H9 (cell line): ENCODE measurements at places on chromosomes 6 and 20. TPM values are rescaled to one million over a fixed set of nuclear protein-coding genes. Genes with fewer than 3 reads are reported as not detected.

DNA sequence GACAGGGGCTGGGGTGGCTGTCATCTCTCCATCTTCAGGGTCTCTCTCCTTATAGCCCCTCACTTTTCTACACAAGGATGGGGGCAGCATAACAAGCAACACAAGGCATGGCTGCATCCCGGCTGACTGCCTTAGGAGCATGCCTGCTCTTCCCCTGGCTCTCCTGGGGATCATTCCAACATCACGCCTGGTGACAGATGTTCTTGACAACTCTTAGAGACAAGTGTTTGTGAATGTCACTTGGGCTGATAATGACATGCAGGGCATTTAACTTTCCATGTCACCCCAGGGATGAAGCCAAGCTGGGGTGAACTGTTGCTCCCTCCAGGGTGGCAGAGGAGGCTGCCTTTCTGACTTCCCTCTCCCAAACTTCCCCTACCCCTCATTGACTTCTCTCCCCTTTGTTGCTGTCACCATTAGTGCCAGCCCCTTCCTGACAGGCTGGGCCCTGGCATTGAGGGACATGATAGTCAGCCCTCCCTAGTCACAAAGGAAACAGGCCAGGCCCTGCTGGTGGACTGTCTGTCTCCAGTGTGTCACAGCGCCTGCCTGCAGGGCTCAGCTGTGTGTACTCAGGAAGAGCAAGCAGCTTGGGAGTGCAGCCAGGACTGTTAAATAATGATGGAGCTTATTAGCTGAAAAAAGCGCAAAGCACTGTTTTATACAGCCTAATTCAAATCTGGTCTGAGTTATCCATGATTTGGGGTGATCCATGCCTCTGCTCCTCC lies 161.8 kb downstream of the LRFN2 start:
- no peak overlapping the region for H3K4me3 ChIP-seq
- no peaks in the 10 kb centered on the region for H3K36me3 ChIP-seq
- no peaks in the 10 kb centered on the region for H3K27me3 ChIP-seq
- DNase-seq: no peak

DNA sequence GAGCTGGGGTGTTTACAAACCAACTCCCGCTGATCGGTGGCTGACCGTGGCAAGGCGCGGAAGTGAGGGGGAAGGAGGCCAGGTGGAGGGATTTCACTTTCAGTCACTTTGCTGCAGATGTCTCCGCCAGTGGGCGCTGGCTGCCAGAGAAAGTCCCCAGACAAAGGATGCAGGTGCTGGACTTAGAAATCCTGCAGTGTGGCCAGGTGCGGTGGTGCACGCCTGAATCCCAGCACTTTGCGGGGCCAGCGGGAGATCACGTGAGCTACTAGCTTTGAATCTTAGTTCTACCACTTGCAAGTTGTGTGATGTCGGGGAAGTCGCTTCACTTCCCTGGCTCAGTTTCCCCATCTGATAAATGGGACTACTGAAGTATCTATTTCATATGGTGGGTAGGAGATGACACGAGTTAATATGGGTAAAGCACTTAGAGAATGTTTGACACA lies 180.4 kb downstream of the ZNF217 start:
- H3K4me3 ChIP-seq: peak overlapping the region; percentile 62
- H3K27ac ChIP-seq: no peak overlapping the region
- no peaks in the 10 kb centered on the region for H3K36me3 ChIP-seq

GRCh38 chr20:47173596-47174216 lies 182.8 kb downstream of the ZMYND8 start:
- H3K27ac ChIP-seq: no peak overlapping the region
- DNase-seq: peak; percentile 49
- no peaks in the 10 kb centered on the region for H3K36me3 ChIP-seq
- H3K27me3 ChIP-seq: no peaks in the 10 kb centered on the region
- no peaks in the 10 kb centered on the region for H3K4me1 ChIP-seq

DNA sequence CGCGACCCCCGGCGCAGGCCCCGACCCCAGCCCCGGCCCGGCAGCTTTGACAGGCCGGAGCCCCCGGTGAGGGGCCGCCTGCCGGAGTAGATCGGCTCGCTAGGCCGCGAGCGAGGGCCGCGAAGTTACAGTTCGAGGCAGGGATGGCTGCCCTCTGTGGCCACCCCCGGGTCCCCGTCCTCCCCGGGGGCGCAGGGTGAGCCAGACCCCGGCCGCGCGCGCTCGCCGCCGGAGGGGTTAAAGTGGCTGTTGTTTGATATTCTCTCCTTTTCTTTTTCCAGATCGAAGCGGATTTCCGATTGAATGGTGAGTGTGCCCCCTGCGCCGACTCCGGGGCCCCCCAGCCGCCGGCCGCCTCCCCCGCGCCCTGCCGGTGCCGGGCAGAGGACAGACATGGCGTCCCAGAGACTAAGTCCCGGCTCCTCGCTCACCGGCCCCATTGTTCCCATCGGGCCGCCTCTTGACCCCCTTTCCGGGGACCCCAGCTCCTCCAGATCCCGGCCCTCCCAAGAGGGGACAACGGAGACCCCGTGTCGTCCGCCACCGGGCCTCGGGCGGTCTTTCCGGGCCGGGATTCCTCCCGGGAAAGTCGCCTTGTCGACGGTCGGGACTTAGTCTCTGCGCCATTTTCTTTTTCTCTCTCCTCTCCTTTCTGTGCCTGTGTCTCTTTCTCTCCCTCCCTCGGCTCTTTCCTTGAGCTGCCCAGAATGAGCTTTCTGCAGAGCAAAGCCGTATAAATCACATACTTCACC lies 704 bp downstream of the TOP1 start:
- no peak for DNase-seq
- H3K4me1 ChIP-seq: peaks cover 9% of the 10 kb centered on the region
- peaks cover 39% of the 10 kb centered on the region for H3K36me3 ChIP-seq
- H3K27me3 ChIP-seq: peaks cover 6% of the 10 kb centered on the region; the same call in 1 of the 2 replicates

- no peaks in the 10 kb centered on the region for H3K36me3 ChIP-seq
- H3K27me3 ChIP-seq: no peaks in the 10 kb centered on the region
- peaks cover 3% of the 10 kb centered on the region; the same call in 1 of the 2 replicates for H3K4me1 ChIP-seq
- peak overlapping the region; percentile 93 for H3K4me3 ChIP-seq
- DNase-seq: peak; percentile 49
- H3K27ac ChIP-seq: no peak overlapping the region
Observed at GRCh38 chr6:156686301-156686994, 90.7 kb upstream of the ARID1B start.

GRCh38 chr6:47105469-47106178 lies 63.5 kb upstream of the ADGRF1 start:
- DNase-seq: peak; percentile 61
- peaks cover 15% of the 10 kb centered on the region; the same call in 1 of the 2 replicates for H3K4me1 ChIP-seq
- H3K27ac ChIP-seq: peak overlapping the region; percentile 65
- H3K27me3 ChIP-seq: no peaks in the 10 kb centered on the region
- no peaks in the 10 kb centered on the region for H3K36me3 ChIP-seq
- no peak overlapping the region; the same call in 2 of the 3 replicates for H3K4me3 ChIP-seq

DNA sequence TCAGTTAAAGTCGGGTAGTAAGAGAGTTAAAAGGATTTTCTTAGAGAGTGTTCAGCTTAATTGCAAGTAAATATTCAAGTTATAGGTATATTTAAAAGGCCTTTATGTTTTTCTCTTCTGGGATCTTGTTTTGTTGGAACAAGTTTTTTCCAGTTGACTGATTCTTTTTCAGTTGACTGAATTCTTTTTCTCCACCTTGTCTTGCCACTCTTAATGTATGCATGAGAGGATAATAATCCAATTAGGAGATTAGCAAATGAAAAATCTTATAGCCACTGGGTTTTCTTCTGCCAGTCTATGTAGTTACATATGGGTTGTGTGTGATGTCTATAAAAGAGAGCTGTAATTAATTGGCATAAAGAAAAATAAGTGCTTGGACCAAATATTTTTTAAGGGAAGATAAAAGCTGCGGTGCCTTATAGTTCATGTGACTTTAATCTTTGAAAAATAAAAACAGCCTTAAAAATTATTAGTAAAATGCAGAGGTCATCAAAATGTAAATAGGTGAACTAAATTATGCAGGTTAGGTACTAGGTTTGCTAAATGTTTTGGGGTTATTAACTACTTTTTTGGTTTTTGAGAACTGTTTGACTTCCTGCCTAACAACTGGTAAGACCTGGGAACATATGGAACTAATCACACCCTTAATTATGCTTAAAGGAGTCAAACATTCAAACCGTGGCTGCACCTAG lies 367.2 kb downstream of the HTR1B start:
- no peaks in the 10 kb centered on the region for H3K4me1 ChIP-seq
- DNase-seq: no peak
- H3K4me3 ChIP-seq: no peak overlapping the region
- no peaks in the 10 kb centered on the region for H3K27me3 ChIP-seq
- H3K36me3 ChIP-seq: no peaks in the 10 kb centered on the region
- no peak overlapping the region for H3K27ac ChIP-seq

- H3K27ac ChIP-seq: no peak overlapping the region
- H3K4me3 ChIP-seq: no peak overlapping the region
- no peak for DNase-seq
- no peaks in the 10 kb centered on the region for H3K4me1 ChIP-seq
Observed at GRCh38 chr20:58286729-58287128, 22.8 kb upstream of the RAB22A start.

- H3K4me1 ChIP-seq: peaks cover 2% of the 10 kb centered on the region
- no peak overlapping the region; the same call in 2 of the 3 replicates for H3K4me3 ChIP-seq
- no peaks in the 10 kb centered on the region for H3K27me3 ChIP-seq
Observed at GRCh38 chr20:50724851-50725723, 6.3 kb upstream of the PARD6B start.

GRCh38 chr20:44009679-44009992 lies 95.0 kb downstream of the TOX2 start:
- H3K27ac ChIP-seq: no peak overlapping the region
- H3K27me3 ChIP-seq: no peaks in the 10 kb centered on the region
- peak; percentile 14 for DNase-seq
- no peaks in the 10 kb centered on the region for H3K4me1 ChIP-seq
- H3K36me3 ChIP-seq: no peaks in the 10 kb centered on the region
- H3K4me3 ChIP-seq: no peak overlapping the region

GRCh38 chr6:85593438-85594196 lies at the start of gene SNX14:
TSS of gene SNX14 (minus strand) at chr6:85593858. CDS start at chr6:85593718, 140 bp downstream.
- no peaks in the 10 kb centered on the region for H3K4me1 ChIP-seq
- no peaks in the 10 kb centered on the region; the same call in none of the 2 replicates for H3K36me3 ChIP-seq
- peak within 1 kb of the TSS; percentile 96 for H3K4me3 ChIP-seq
- H3K27me3 ChIP-seq: no peaks in the 10 kb centered on the region

DNA sequence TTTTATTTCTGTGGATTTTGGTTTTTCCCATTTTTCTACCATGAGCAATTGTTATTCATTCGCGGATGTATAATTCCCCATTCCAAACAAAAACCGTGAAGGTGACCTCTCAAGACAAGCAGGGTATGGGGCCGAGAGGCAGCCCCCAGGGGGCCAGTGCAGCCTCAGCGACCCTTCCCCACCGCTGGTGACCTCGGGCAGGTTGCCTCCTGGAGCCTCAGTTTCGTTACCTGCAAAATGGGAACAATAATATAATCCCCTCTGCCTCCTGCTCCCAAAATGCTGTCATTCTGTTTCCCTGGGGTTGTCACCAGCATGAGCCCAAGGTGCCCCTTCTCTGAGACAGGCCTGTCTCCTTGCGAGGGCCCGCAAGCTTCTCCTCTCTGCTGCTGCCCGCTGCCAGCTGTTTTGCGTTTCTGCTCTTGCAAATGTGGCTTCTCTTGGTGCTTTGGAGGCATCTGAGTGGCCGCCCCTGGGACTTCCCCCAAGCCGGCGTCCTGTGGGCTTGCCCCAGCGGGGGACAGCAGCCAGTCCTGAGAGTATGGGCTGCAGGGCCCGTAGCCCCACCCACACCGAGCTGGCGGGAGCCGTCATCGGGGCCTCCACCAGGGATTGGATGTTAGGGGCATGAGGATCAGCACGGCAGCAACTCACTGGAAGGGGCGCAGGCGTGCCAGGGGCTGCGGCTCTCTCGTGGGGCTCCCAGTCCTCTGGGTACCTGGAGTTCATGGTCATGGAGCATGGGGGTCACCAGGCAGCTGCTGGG lies 161.9 kb downstream of the TAF4 start:
- DNase-seq: peak; percentile 66
- no peak overlapping the region for H3K27ac ChIP-seq
- H3K4me3 ChIP-seq: no peak overlapping the region
- no peaks in the 10 kb centered on the region; the same call in 1 of the 2 replicates for H3K27me3 ChIP-seq
- no peaks in the 10 kb centered on the region for H3K36me3 ChIP-seq

DNA sequence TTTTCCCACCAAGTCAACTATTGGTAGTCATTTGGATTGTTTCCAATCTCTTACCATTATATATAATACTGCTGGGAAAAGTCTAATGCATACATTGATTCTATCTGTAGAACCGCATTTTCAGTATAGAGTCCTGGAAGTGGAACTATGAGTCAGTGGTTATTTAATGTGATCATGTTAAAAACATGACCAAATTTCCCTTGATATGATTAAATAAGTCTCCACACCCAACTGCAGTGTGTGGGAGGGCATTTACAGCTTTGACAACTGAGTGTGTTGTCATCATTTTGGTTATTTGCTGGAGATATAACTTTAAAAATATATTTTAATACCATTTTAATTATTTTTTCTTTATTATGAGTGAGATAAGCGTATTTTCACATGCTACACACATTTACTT lies 1027.6 kb downstream of the EYS start:
- no peaks in the 10 kb centered on the region for H3K27me3 ChIP-seq
- no peak overlapping the region for H3K27ac ChIP-seq
- H3K36me3 ChIP-seq: no peaks in the 10 kb centered on the region

- no peaks in the 10 kb centered on the region for H3K36me3 ChIP-seq
- H3K4me1 ChIP-seq: no peaks in the 10 kb centered on the region
- H3K27me3 ChIP-seq: no peaks in the 10 kb centered on the region
- DNase-seq: no peak
- H3K4me3 ChIP-seq: no peak overlapping the region
Observed at GRCh38 chr20:20754714-20755113, 42.3 kb upstream of the RALGAPA2 start.

- H3K4me3 ChIP-seq: no peak overlapping the region
- H3K4me1 ChIP-seq: no peaks in the 10 kb centered on the region
- no peak overlapping the region for H3K27ac ChIP-seq
- H3K36me3 ChIP-seq: peaks cover 14% of the 10 kb centered on the region; the same call in 1 of the 2 replicates
- no peaks in the 10 kb centered on the region for H3K27me3 ChIP-seq
Observed at GRCh38 chr20:45433976-45434375, 18.0 kb downstream of the PIGT start.

- no peaks in the 10 kb centered on the region; the same call in 2 of the 3 replicates for H3K36me3 ChIP-seq
- no peak overlapping the region for H3K27ac ChIP-seq
- no peaks in the 10 kb centered on the region for H3K27me3 ChIP-seq
- no peak for DNase-seq
Observed at GRCh38 chr6:107121964-107122495, 6.7 kb upstream of the BEND3 start.

DNA sequence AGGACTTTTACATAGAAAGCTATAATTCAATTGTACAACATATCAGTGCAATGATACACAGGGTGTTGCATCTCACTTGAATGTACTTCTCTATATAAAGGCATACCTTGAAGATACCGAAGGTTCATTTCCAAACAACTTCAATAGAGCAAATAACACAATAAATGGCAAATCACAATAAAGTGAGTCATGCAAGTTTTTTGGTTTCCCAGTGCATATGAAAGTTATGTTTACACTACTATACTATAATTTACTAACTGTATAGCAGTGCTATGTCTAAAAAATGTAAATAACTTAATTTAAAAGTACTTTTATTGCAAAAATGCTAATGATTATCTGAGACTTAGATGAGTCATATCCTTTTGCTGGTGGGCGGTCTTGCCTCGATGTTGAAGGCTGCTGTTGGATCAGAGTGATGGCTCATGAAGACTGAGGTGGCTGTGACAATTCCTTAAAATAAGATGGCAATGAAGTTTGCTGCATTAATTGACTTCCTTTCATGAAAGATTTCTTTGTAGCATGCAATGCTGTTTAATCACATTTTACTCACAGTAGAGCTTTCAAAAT lies 188.8 kb downstream of the TASP1 start:
- no peaks in the 10 kb centered on the region for H3K36me3 ChIP-seq
- no peak overlapping the region for H3K4me3 ChIP-seq
- no peaks in the 10 kb centered on the region for H3K4me1 ChIP-seq
- DNase-seq: no peak

Gene TNNC2
- total RNA-seq: 3.1 and 4.6 TPM in 2 replicates

Gene RIMS1
- total RNA-seq: 0.83 and 1.2 TPM in 2 replicates

Gene PKIB
- total RNA-seq: 44.7 and 46.5 TPM in 2 replicates
